ENCODE measurements at places on chromosomes 1 and 21.

- no peak for DNase-seq
Observed at GRCh38 chr1:39626646-39627045, 12.8 kb downstream of the HEYL start.

DNA sequence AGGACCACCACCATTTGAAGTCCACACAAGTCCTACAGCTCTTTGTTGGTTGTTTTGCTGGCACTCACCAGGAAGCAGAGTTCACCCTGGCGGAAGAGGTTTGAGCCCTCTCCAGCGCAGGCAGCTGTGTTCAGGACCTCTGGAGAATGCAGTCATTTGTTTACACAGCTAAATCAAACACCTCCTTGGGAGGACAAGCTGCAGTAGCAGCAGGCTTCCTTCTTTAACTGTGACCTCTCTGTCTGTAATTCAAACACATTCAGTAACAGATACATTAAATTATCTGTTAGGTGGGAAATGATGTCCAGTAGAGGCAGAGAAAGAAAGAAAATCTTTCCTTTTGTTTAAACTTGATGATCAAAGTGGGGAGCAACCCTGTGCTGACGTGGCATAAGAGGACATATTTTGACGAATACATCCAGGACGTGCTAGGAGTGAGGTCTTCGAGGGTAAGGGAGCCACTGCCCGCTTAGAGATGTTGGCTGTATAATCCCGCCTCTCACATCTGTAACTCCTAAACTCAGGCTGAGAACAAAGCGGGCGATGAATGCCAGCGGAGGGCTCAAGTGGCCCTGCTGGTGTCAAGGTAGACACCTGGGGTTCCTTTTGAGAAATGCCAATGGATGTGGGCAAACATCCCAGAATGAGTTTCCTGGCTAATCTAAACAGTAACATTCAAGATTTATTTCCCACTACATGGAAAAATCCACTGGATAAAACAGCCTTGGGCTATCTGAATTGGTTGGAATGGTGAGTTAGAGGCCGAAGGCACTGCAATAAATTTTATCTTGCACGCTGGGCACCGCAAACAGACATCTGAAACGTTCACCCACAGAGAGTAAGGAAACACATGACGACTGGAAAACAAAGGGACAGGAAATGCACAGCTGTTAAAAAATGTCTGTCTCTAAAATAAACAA, 51.7 kb downstream of the ABCA4 start:
- no peak for DNase-seq

GRCh38 chr1:115833856-115834255, 7.1 kb downstream of the NHLH2 start:
- no peak for DNase-seq

DNA sequence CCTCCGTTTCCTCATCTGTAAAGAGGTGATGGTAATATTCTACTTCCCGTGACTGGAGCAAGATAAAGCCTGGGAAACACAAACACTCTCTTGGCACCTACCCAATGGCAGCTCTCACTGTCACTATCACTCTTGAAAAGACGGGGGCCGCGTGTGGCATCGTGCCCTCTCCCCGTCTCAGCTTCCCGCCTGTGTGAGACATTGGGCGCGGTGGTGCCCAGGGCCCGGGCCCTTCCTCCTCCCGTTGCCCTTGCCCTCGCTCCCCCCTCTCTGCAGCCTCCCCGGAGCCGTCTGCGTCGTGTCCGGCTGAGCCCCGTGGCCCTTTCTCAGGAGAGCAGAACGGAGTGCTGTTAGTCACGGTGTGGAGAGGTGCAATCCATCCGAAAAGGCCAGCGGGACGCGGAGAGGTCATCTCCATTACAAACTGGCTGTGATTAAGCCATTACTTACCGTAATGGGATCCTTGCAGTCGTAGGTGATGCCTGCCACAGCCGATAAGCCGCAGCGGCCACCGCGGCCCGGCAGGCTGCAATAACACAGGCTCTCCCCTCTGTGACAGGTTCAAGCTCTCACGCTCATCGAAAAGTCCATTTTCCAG, 156.4 kb upstream of the ZC3H12A start:
- no peak for DNase-seq

GRCh38 chr1:24705260-24706073, 39.8 kb upstream of the CLIC4 start:
- DNase-seq, result peak; percentile 77
